ENCODE measurements at places on chromosomes 7 and 10. TPM values are rescaled to one million over a fixed set of nuclear protein-coding genes. Genes with fewer than 3 reads are reported as not detected.

The CRPPA gene
- total RNA-seq, result 1.0 TPM

- no peak for DNase-seq
Measured at GRCh38 chr10:43691485-43691884, 42.8 kb upstream of the ZNF32 start.

- no peak for DNase-seq
Measured at GRCh38 chr7:44700322-44700721, 48.3 kb upstream of the ZMIZ2 start.

The LRRC17 gene
- 0.25 TPM for total RNA-seq

The ZC3HAV1 gene
- 110 TPM for total RNA-seq

- DNase-seq, result no peak
Measured at GRCh38 chr7:14309432-14309831, 320.0 kb upstream of the ETV1 start.

GRCh38 chr7:6078548-6078947, 47.4 kb downstream of the ANKRD61 start:
- no peak for DNase-seq

The ZNF239 gene
- 2.4 TPM for total RNA-seq

GRCh38 chr10:89773081-89773480, 71.7 kb downstream of the KIF20B start:
- no peak for DNase-seq

- no peak for DNase-seq
Measured at GRCh38 chr7:15041226-15041625, 138.7 kb upstream of the DGKB start.

The UMAD1 gene
- total RNA-seq, result 14.5 TPM

The TRIM4 gene
- total RNA-seq, result 23.9 TPM

GRCh38 chr7:89994483-89994882, 159.8 kb upstream of the STEAP1 start:
- no peak for DNase-seq

- no peak for DNase-seq
Measured at GRCh38 chr7:2083362-2083761, 149.4 kb downstream of the MAD1L1 start.

The HOXA2 gene
- total RNA-seq, result not detected

- DNase-seq, result no peak
Measured at GRCh38 chr7:124697746-124698145, 67.8 kb downstream of the GPR37 start.

The HTRA1 gene
- total RNA-seq, result not detected

DNA sequence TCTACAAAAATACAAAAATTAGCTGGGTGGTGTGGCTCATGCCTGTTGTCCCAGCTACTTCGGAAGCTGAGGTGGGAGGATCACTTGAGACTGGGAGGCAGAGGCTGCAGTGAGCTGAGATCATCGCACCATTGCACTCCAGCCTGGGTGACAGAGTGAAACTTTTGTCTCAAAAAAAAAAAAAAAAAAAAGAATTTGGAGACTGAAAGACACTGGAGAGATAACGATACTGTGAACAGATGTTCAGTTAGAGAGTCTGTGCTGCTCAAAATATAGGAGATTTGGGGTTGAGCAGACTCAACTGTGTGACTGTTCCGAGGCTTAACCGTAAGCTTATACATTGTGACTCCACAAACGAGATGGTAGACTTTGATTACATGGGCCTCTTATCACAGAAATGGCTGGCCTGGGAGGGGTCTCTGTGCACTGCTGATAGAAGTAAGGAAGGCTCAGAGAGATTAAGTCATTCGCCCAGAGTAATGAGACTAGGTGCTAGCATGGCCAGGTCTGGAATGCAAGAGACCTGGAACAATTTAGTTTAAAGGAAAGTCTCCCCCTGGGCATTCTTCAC, 19.4 kb downstream of the WBP1L start:
- DNase-seq, result no peak

The NXPH1 gene
- not detected for total RNA-seq

All from activated CD4-positive, alpha-beta T cell treated with anti-CD3 and anti-CD28 coated beads for 36 hours (primary cell).